ENCODE measurements at places on chromosomes 7 and 10.

- DNase-seq = no peak
Measured at GRCh38 chr7:131231381-131232220, 96.1 kb upstream of the MKLN1 start.

- DNase-seq = no peak
Measured at GRCh38 chr10:132492323-132493025, 45.1 kb upstream of the INPP5A start.

- DNase-seq = no peak
Measured at GRCh38 chr7:128726059-128726736, 13.0 kb upstream of the CALU start.

- DNase-seq = no peak
Measured at GRCh38 chr10:11286261-11286852, 268.7 kb downstream of the CELF2 start.

- peak; percentile 92 for DNase-seq
Measured at GRCh38 chr7:140541513-140542227, 62.4 kb upstream of the MKRN1 start.

DNA sequence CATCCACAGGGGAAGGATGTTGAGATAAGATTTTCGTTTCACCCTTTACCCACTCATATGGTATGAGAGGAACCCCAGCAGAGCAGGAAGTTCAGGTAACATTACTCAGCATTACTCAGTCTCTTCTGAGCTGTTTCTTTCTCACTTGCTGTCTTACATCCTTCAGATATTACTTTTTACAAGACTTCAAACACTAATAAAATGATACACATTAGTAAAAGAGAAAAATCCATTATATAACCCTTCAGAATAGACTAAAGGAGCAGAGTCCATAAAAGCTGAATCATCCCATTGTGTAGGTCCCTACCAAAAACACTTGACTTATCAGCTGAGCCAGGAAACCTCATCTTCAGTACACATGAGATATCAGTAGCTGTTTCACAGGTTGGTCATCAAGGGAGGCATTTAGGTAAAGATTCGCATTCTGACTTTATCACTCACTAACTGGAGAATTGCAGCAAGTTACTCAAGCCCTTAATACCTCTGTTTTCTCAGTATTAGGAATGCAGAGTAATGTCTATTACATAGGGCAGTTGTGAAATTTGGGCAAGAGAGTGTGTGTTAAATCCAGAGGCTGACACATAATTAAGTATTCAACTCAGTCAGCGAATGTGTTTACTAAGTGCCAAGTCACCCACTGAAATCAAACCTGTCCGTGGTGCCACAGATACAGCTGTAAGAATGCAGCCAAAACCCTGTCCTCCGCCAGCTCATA lies 44.7 kb downstream of the KLF6 start:
- DNase-seq = no peak

GRCh38 chr7:116431787-116432526 lies 67.6 kb upstream of the CAV2 start:
- DNase-seq = no peak

DNA sequence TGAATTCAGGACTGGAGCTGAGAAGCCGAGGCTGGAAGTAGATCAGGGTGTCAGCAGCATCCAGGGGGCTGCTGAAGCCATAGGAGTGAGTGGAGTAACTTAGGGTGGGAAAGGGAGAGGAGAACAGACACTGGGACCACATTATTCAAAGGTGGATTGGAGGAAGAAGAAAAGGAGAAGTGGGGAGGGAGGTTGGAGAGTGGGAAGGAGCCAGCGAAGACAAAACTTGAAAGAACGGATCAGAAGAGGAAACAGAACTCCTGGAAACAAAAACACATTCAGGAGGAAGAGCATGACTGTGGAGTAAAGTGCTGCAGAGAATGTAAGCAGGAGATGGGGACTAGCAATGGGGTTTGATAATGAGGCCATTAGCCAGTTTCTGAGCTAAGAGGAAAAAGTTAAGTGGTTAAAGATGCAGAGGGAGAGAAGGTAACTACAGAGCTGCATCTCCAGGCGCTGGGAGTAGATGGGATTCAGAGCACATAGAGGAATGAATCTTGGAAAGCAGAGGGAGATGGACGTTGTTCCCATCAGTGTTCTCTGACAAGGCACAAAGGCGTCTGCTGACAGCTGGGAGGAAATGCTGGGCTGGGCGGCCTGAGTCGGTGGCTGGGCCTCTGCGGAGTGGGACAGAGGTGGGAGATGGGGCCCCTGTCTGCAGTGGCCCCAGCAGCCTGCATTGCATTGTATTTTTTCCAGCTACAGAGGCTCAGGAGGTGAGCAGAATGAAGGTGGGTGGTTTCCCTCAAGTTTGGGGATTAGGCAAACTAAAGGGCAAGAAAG lies 63.1 kb upstream of the LEP start:
- DNase-seq = no peak

DNA sequence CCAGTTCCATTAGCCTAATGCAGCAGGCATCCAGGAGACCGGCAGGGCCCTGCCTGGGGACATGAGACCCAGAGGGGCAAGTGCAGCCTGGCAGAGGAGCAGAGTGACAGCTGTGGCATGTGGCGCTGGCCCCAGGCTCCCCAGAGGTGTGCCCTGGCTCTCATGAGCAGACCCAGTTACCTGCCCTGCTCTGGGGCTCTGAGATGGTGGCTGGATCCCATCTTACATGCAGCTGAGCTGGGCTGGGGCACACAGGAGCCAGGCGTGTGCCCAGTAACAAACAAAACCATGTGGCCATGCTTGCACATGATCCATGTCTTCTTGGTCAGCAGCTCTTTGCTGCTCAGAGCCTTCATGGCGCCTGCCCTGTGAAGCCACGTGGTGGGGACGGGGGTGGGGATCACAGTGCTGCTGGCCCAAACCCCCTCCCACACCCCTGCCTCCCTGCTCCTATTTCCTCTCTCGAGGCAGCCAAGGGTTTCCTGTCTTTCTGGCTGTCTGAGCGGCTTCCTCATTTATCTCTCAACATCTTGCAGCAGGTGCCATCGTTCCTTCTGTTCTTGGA lies 40.3 kb upstream of the GTF2I start:
- DNase-seq = peak; percentile 64

GRCh38 chr10:83834096-83834495 lies 305.2 kb upstream of the GHITM start:
- DNase-seq = no peak

GRCh38 chr10:112565434-112566053 lies 118.5 kb downstream of the VTI1A start:
- peak; percentile 79 for DNase-seq

DNA sequence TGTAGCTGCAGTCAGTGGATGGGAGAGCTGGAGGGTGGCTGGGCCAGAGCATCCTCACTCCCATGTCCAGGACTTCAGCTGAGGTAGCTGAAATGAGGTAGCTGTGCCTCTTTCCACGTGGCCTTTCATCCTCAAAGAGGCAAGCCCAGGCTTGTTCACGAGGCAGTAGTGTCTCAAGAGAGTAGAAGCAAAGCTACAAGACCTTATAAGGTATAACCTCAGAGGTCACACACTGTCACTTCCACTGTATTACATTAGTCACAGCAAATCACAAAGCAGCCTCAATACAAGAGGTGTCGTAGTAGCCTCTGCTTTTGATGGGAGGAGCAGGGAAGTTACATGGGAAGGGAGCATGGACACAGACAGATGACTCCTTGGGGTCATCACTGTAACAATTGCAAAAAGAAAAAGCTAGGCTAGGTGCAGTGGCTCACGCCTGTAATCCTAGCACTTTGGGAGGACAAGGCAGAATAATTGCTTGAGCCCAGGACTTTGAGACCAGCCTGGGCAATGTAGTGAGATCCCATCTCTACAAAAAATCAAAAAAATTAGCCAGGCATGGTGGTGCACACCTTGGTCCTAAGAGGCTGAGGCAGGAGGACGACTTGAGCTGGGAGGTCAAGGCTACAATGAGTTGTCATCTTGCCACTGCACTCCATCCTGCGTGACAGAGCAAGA lies 97.5 kb downstream of the SKIDA1 start:
- no peak for DNase-seq

- DNase-seq = no peak
Measured at GRCh38 chr7:80372415-80372814, 139.4 kb downstream of the GNAT3 start.

- DNase-seq = no peak
Measured at GRCh38 chr10:58063861-58064480, 203.7 kb downstream of the IPMK start.

DNA sequence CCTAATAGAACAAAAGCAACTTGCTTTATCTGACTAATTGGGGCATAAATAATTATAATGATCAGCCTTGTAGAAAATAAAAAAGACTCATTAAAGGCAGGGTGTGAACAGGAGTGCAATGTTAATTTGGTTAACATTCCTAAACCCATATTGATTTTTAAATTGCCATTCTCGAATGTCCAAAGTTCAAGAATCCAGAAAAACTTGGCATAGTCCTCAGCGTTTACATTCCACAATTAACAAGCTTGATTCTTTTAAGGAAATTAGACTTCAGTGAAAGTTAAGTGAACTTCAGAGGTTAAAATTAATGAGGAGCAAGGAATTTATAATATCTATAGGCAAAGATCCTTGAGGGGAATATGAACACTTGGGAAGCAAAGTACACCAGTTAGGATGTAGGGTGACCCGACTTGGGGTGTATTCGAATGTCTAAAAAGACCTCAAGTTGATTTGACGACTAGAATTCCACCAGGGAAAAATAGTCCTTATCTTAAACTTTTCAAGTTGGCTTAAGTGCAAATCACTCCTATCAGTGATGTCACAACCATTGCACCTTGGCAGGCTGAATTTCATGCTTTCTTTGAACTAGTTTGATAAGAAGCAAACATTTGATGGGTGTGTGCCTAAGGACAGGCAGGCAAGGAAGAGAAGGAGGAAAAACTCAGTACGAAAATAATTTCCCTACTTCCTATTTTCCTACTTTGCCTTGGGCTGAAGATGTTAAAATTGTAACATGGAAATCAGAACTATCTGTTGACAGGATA lies 830.4 kb upstream of the COBL start:
- DNase-seq = no peak

DNA sequence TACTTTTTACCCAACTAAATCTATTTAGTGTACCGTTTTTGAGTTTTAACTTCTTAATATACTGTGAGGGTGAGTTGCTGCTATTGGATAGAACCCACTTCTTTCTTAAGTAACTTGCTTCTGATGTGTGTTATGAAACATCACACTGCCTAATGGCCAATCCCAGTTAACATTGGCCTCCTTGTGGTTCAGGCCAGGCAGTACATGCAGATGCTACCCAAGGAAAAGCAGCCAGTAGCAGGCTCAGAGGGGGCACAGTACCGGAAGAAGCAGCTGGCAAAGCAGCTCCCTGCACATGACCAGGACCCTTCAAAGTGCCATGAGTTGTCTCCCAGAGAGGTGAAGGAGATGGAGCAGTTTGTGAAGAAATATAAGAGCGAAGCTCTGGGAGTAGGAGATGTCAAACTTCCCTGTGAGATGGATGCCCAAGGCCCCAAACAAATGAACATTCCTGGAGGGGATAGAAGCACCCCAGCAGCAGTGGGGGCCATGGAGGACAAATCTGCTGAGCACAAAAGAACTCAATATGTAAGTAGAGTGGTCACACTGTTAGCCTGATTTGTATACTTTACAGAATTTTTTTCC lies 39.7 kb downstream of the TES start:
- no peak for DNase-seq

- peak; percentile 12 for DNase-seq
Measured at GRCh38 chr10:48683868-48684267, 805 bp upstream of the WDFY4 start.

GRCh38 chr7:129388333-129389098 lies 45.7 kb upstream of the STRIP2 start:
- no peak for DNase-seq

DNA sequence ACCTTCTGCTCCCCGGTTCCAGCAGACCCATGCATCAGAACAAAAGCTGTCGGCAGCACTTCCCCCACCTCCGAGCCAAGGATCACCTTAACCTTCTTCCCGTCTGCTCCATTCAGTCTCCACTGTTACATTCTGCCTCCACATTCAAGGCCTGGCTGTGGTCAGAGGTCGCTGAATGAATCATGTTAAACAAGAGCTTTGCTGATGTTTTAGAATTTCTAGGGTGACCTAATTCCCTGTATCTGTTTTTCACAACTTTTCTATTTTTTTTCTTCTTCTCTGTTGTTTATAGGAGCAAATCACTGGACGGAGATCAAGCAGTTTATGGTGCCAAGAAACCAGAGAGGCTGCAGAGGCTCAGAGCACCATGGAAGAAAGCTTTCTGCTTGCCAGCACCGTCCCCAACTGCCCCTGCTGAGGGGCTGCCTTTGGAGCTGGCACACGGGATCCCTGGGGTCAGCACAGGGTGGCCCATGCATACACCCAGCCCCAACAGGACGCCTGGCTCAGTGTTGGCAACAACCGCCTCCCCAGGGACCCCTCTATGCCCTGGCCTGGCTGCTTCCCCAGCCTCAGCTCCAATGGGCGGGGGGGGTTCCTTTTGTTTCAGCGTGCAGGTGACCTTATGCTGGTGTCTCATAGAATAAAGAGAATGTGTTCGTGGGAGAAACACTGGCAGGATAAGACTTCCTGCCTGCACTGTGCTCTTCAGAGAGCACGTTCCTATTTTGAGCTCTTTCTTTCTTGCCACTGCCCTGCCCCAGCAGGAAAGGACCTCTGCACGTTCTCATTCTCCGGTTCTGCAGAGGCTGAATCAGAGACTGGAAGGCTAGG lies 182.7 kb upstream of the LYZL2 start:
- DNase-seq = no peak

GRCh38 chr10:100810091-100810834 lies 64.9 kb downstream of the PAX2 start:
- DNase-seq = no peak

GRCh38 chr7:92446869-92447344 lies 375 bp upstream of the GATAD1 start:
- no peak for DNase-seq

DNA sequence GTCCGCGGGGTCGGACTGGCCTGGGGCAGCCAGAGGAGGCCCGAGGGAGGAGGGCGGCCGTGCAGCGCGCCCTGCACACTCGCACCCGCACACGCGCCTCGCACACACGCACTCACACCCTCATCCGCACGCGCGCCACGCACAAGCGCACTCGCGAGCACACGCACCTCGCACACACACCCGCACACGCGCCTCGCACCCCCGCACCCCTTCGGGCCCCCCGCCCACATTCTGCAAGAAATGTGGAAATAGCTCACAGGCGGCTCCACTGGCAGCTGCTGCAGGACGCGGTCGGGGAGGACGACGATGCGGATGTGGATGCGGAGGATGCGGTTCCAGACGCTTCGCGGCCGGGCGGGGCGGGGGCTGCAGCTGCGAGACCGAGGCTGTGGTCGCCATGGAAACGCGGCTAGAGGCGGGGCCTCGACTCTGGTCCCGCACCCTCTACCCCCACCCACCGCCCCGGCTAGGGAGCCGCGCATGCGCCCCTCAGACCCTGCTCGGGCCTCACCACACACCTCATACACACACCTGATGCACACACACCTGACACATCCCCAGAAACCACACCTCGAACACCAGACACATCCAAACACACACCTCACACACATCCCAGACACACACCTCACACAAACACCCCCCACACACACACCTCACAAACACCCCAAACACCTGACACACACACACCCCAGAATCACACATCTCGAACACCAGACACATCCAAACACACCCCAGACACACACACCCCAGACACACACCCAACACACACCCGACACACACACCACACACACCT lies at the start of gene CALY:
CALY (minus strand) TSS at position 320 of the 793 bp plus-strand sequence. CDS start 7,907 bp downstream, outside the sequence.
- DNase-seq = no peak

- DNase-seq = no peak
Measured at GRCh38 chr7:818031-818699, 14.1 kb upstream of the SUN1 start.

- DNase-seq = peak; percentile 8
Measured at GRCh38 chr7:84701524-84702306, 485.1 kb downstream of the SEMA3D start.

GRCh38 chr7:135900065-135900546 lies 77.1 kb downstream of the MTPN start:
- peak; percentile 40 for DNase-seq

Data from left kidney (tissue), 8 donors.